Astrocyte (in vitro differentiated cells and primary cell): ENCODE measurements at places on chromosomes 13 and 19.
A peak's percentile ranks its signal among the peaks of the same experiment; 100 is the strongest.

- DNase-seq: peak; percentile 91
Measured at GRCh38 chr13:106038752-106039151, 496.7 kb downstream of the EFNB2 start.

- DNase-seq: no peak
Measured at GRCh38 chr13:73142071-73142470, 83.3 kb downstream of the KLF5 start.

DNA sequence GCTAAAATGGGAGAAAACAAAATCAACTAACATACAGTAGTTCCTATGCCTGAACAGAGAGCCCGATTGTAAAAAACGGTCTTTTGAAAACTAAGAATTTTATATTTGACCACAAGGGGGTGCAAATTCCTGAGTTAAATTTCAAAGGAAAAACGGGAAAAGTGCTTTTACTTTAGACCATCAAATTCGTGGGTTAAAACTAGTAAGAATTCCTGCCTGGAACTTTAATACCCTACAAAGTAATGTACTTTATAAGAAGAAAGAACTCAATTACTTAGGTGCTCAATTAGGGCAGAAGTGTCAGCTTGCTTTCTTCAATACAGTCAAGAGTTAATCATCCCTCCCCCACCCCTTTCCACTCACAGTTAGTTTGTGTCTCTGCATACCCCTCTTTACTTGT is 69.8 kb downstream of the KCNRG start:
- no peak for DNase-seq

DNA sequence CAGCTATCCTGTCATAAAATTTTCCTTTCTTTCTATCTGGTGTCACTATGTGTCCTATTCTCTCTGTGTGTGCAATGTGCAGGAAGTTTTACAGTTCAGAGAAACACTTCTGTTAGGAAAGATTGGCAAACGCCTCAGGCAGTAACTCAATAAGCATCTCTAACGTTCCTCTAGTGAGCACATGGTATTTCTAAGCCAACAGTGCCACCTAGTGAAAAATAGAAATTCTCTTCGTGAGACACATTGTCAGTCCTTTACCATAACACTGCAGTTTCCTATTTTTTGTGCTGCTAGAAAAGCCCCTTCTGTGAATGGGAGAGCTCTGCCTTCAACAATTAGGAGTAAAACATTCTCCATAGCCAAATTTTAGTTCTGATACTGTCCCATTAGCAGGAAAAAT is 50.7 kb downstream of the ZNF723 start:
- peak; percentile 0 for DNase-seq

GRCh38 chr19:40908976-40909375 is 26.9 kb upstream of the CYP2A7 start:
- no peak for DNase-seq
